NAMALWA (cell line): ENCODE measurements at places on chromosomes 1 and 21.

DNA sequence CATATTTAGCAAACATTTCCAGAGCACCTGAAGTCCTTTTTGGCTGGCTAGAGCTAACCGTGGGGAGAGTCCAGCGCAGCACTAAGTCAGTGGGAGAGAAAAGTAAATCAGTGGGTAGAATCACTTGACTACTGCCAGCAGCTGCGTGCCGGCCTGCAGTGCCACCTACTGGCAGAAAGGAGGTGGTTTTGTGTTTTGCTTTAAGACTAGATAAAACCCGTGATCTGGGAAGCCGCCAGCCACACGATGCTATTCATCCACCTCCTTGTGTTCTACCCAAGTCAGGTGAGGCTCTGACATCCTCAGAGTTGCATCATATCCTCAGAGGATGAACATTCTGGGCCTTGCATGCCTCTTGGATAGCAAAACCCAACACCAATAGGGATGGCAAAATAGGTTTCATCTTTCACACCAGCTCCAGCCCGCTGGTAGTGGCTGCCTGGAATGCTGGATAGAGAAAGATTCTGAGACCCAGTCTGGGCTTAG, 14.1 kb upstream of the HEYL start:
- DNase-seq = peak; percentile 86

- no peak for DNase-seq
Measured at GRCh38 chr1:208164609-208165008, 79.6 kb downstream of the PLXNA2 start.

DNA sequence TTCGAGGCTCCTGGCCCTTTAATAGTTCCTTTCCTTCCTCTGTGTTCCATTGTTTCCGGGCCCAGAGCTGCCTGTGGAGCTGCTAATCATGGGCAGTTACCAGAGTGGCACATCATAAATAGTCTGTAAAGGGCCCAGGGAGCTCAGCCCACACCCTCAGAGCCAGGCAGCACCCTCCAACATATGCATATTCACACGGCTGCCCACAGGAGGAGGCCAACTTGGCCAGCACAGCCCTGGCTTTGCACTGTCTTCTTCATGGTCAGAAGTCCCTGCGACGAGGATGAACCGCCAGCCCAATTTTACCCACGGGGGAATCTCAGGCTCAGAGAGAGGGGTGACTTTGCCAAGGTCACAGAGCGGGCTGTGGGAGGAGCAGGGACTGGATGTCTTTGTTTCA, 172.5 kb downstream of the TRABD2B start:
- DNase-seq = no peak

DNA sequence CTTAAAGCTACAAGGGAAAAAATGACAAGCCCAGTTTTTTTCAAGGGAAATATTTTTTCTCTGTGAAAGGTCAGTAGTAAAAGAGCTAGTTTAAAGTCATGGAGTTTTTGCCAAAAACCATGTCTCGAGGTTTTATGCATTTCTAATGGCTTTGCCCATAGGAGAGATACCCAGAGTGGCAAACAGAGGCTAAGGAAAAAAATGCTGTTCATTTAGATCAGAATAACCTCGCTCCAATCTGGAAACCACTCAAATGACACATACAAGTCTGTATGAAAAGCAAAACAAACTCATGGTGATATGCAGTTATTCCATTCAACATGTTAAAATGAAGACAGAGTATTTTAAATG, 36.9 kb upstream of the EDEM3 start:
- no peak for DNase-seq

- DNase-seq = no peak
Measured at GRCh38 chr1:81128079-81128478, 672.7 kb upstream of the ADGRL2 start.

DNA sequence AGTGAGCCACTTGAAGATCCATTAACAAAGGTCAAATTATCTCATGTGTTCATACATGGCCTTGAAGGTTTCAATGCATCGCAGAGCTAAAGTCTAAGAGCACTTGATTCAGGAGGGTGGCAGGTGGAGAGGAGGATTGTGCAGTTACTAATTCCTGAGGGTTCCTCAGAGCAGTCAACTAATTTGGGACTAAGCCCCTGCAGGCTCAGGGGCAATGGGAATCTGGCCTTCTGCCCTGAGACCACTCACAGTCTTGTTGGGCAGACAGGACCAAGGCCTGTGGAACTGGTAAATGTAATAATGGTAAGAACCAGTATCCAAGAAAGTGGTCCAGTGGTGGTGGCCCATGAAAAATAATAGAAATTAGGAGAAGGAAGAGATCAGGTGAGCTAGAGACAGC, 127.4 kb upstream of the HMGB4 start:
- no peak for DNase-seq

DNA sequence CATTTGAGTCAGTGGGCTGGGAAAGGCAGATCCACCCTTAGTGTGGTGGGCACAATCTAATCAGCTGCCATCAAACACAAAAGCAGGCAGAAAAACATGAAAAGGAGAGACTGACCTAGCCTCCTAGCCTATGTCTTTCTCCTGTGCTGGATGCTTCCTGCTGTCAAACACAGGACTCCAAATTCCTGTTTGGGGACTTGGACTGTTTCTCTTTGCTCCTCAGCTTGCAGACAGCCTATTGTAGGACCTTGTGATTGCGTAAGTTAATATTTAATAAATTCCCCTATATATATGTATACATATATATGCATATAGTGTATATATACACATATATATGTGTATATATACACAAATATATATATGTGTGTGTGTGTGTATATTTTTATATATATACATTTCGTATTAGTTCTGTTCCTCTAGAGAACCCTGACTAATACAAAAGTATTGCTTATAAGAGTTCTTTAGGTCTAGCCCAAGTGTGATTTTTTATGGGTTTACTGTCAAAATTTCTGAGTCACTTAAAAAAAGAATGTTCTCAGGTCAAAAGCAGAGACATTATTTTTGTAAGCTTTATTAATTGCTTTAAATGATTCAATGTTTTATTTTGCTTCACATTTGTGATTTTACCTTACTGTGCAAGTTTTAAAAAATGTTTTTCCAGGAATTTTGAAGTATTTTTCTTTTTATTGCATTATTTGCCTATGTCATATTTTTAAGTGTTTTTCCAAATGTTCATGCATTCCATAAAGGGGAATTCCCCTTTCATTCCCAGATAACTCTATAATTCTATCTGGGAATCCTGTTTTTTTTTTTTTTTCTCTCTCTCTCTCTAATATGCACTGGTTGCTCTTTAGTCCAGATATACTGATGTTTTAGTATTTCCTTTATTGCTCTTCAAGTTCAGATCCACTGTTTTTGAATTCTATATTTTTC, 92.1 kb upstream of the ADAMTS5 start:
- DNase-seq = no peak

DNA sequence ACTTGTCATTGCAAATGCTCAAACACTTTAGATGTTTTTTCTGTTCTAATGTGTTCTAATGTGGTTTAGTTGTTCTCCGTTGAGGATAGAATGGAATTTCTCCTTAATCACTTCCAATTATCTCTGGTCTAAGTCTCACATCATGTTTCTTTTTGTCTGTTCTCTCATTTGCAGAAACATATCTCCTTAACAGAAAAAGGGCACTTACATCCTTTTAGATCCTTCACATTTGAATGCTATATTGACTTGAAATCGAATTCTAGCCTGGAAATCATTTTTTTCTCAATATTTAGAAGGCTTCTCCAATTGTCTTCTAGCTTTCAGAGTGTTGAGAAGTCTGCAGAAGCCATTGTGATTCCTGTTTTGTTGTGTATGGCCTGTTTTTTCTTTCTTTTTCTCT, 7.3 kb upstream of the SAMSN1 start:
- DNase-seq = no peak

- no peak for DNase-seq
Measured at GRCh38 chr1:43992232-43992995, 1.0 kb downstream of the CCDC24 start.

DNA sequence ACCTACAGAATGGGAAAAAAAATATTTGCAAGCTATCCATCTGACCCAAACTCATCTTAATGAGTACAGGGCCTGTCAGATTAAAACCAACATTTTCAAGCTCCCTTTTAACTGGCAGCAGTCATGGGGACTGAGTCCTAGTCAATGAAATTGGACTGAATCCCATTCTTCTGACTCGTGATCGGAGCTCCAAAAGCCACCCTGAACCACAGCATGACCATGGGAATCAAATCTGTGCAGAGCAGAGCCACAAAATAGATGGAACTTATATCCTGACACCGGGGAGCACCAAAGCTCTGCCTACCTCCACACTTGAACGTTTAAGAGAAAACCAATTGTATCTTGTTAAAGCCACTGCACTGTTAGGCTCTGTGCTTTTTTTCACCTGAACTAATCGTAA, 5.0 kb upstream of the RWDD3 start:
- no peak for DNase-seq

DNA sequence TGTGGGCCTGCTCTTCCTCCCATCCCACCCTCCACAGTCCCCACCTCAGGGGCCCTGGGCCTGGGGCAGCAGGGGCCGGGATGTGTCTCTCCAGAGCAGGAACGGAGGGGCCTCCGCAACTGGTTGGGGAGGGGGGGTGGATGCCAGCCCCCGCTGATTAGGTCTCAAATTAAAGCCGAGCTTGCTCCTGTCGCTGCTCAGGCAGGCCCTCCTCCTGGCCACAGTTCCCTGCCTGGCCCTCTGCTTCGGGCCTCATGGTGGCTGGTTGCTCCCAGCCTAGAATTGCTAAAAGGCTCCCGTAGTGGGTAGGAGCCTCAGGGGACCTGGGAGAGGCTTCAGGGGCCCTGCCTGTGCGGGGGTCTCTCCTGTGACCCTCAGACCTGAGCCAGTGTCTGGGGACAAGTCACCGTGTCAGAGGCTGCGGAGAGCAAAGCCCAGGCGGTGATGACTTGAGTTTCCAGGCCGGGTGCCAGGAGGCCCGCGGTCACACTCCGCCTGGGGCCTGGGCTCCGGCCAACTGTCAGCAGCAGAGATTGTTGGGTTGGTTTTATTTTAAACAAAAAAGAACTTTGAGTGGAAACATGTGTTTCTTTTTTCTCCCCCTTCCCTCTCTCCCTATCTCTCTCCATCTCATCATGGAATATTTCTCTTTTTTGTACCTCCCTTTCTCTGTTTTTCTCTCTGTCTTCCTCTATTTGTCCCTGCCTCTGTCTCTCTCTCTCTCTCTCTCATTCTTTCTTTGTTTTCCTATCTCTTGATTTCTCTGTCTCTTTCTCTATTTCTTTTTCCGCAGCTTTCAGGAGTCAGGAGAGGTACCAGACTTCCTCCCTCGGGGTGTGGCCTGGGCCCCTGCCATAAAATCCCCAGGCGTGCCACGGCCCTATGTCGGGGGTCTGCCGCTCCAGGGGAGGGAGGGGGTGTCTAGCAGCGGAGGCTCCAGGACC, 20.0 kb upstream of the EPHA2 start:
- no peak for DNase-seq

DNA sequence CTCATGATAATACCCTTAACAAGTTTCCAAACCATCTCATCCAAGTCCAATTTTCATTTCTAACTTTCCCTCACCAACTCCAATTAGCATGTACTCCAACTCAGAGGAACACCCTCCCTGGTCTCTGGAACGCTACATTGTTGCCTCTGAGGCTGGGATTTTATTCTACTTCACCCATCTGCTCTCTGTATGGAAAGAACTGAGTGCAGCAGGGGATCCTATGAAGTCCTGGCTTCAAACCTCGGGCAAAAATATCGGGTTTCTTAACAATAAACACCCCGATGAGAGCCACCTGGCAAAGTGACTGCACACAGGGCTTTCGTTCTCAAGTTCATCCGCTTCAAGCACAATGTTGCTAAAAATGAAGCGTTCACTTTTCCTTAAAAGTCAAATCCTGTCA, 99.6 kb downstream of the CRB1 start:
- no peak for DNase-seq

DNA sequence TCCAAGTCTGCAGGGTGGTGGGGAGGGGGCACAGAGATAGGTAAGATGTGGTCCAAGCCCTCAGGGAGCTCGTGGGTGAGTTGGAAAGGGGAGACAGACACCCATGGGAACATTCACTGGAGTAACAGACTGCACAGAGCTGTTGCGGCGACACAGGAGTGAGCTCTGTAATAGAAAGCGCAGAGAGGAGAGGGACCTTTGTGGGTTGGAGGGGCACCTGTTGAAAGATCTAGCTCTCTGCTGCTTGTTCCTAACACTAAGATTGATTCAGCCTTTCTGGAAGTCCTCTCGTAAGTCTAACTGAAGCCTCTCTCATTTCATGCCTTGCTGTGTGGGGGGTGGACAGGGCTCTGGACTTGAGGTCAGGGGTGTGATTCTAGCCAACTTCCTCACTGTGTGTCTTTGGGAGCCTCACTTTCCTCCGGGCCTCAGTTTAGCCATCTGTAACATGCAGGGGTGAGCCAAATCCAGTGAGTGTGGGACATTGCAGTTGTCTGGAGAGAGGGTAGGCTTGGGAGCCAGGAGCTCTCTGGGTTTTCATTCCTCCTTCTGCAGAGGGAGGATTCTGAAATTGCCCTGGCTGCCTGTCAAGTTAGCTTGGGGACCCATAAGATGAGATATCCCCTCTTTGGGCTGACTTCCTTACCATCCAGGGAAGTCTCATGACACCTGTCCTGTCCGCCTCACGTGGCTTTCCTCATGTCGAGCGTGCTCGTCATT, 2.0 kb upstream of the ACOT11 start:
- no peak for DNase-seq

DNA sequence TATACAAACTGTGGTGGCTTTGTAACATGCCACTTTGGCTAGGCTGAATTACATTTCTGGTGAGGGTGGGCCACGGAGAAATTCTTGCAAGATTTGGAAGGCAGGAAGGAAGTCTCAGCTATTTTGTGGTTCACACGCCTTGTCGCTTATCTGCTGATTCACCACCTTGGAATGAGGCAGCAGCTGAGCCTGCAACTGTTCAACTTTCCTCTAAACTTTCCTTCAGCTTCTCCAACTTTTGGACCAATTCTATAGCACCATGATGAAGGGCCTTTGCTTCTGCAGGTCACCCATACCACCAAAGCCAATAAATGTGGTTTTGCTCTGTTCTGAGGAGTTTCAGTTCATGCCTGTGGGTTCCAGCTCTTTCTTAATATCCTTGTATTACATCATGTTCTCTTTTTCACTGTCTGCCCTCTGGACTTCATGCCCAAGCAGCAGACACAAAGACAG, 337.6 kb upstream of the SNX7 start:
- no peak for DNase-seq

- no peak for DNase-seq
Measured at GRCh38 chr1:78047631-78048030, 1.9 kb downstream of the GIPC2 start.

- DNase-seq = no peak
Measured at GRCh38 chr1:229171934-229172333, 99.0 kb upstream of the RAB4A start.

DNA sequence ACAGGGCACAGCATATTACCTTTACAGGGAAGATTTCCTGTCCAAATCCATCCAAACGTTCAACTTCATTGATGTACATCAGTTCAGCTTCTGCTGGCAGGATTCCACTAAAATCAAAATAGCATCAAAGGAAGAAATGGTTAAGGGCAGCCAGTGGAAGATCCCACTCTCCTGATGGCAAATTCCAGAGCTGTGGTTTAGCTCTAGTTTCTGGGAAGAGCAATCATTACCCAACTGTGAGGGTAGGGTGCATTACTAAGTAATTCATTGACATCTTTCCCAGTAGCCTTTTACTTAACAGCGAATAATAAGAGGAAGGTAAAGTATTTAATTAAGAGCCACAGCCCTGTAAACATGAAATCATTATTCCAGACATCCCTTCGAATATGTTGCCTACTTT, 120.7 kb downstream of the SMYD2 start:
- no peak for DNase-seq
